ENCODE measurements at places on chromosomes 7 and 10.
A peak's percentile ranks its signal among the peaks of the same experiment; 100 is the strongest.

DNA sequence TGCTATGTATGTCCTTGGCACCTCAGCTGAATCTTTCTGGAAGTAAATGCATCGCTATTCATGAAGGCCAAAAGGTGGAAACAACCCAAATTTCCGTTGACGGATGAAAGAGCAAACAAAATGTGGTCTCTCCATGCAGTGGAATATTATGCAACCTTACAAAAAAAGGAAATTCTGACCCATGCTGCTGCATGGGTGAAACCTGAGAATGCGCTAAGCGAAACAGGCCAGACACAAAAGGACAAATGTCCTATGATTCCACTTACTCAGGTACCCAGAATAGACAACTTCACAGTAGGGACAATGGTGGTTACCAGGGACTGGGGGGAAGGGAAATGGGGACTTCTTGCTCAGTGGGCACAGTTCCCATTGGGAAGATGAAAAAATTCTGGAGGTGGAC, 158.8 kb downstream of the CAMK1D start:
- no peak for DNase-seq

DNA sequence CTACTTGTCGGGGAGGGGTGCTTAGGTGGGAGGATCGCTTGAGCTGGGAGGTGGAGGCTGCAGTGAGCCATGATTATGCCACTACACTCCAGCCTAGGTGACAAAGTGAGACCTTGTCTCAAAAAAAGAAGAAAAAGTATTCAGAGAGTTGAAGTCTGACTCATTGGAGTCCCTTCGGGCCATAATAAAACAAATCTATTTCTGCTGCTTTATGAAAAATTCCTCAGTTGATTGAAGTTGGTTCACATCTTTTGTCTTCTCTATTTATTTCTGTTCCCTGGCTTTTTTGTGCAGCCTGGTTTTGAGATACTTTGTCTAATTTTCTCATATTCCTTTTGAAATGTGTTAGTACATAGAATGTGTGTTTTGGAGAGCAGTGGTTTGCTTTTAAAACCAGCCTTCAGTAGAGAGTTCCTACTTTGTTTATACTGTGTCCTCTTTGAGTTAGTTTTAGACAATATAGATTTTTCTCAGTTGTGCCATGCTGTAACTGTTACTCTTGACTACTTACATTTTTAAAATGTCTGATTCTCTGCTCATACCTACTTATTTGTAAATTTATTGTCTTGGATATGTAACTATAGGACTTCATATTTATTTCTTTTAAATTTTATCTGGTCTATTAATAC, 36.7 kb downstream of the LUC7L2 start:
- no peak for DNase-seq

DNA sequence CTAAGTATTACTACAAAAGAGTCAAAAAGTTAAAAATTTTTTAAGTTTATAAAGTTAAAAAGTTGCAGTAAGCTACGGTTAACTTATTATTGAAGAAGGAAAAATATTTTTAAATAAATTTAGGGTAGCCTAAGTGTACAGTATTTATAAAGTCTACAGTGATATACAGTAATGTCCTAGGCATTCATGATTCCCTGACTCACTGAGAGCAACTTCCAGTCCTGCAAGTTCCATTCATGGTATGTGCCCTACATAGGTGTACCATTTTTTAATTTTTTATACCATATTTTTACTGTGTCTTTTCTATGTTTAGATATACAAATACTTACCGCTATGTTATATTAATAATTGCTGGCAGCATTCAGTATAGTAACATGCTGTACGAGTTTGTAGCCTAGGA, 92.3 kb downstream of the CTNNA3 start:
- DNase-seq, result no peak

GRCh38 chr10:87079106-87079836, 15.4 kb downstream of the GLUD1 start:
- DNase-seq, result no peak

- DNase-seq, result no peak
Observed at GRCh38 chr7:128827971-128828711, 2.1 kb upstream of the FLNC start.

- no peak for DNase-seq
Observed at GRCh38 chr10:28564905-28565304, 32.0 kb downstream of the WAC start.

GRCh38 chr7:106915873-106916272, 50.8 kb downstream of the PIK3CG start:
- DNase-seq, result no peak

- peak; percentile 19 for DNase-seq
Observed at GRCh38 chr10:48614481-48615390, 9.9 kb upstream of the ARHGAP22 start.

DNA sequence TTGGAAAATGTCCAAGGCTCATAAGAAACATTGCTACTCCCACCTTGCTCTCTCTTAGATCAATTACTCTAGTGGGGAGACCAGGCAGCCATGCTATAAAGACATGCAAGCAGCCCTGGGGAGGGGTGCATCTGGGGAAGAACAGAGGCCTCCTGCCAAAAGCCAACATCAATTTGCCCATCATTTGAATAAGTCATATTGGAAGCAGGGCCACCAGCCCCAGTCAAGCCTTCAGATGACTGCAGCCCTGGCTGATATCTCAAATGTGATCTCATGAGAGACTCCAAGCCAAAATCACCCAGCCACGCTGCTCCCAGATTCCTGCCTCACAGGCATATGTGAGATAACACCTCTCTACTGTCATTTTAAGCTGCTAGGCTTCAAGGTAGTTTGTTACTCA, 157.5 kb upstream of the PDE1C start:
- no peak for DNase-seq

GRCh38 chr7:71497256-71497946, 365.5 kb downstream of the GALNT17 start:
- no peak for DNase-seq

DNA sequence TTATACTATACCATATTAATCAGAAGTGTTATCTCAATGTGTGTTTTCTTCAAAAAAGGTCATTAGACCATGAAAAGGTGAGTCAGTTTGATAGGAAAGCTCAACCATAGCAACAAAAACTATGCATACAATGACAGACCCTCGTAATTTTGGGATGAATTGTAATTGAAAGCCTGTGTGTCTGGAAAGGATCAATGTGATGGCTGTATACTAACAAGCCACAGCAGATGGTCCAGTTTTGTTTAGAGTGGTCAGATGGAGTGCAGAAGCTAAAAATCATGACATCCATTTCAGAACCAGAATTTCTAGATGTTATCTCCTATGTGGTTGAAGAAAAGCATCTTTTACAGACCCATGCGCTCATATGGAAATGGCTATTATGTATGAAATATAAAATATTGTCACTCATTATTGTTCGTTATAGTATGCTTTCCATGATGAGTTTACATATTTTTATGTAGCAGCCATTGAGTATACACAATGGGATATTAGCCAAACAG, 88.3 kb upstream of the CNTNAP2 start:
- DNase-seq, result no peak

DNA sequence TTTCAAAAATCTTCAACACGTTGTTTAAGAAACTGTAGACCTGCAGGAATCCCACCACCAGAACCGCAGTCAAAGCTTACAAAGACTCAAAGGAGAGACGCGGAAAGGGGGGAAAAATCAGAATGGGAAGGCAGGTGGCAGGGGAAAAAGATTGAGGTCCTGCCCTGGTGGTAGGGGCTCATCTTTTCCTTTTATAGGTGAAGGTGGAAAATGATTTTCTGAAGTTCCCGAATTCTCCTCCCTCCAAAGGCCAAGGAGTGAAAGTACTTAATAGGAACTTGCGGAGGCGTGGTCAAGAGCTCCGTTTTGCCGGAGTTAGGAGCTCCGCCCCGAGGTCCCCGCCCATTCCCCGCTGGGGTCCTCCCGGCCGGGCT, 724 bp downstream of the BBIP1 start:
- no peak for DNase-seq

GRCh38 chr10:29736366-29737073, 101.7 kb upstream of the SVIL start:
- DNase-seq, result peak; percentile 88
